ENCODE measurements at places on chromosomes 7 and 10.

- no peak for DNase-seq
- no peaks in the 10 kb centered on the region for H3K36me3 ChIP-seq
- H3K4me1 ChIP-seq: no peaks in the 10 kb centered on the region
- H3K27me3 ChIP-seq: no peaks in the 10 kb centered on the region
- H3K27ac ChIP-seq: no peak overlapping the region
Measured at GRCh38 chr10:52106899-52107298, 207.2 kb upstream of the DKK1 start.

- no peaks in the 10 kb centered on the region for H3K4me1 ChIP-seq
- no peak overlapping the region for H3K4me3 ChIP-seq
- no peak overlapping the region for H3K27ac ChIP-seq
- no peak for DNase-seq
- H3K36me3 ChIP-seq: no peaks in the 10 kb centered on the region
Measured at GRCh38 chr10:48907730-48908129, 31.9 kb downstream of the LRRC18 start.

- no peak for DNase-seq
- no peaks in the 10 kb centered on the region for H3K27me3 ChIP-seq
- H3K36me3 ChIP-seq: no peaks in the 10 kb centered on the region
- no peak overlapping the region for H3K27ac ChIP-seq
- H3K4me3 ChIP-seq: no peak overlapping the region
Measured at GRCh38 chr10:4515721-4516120, 310.3 kb upstream of the AKR1E2 start.

DNA sequence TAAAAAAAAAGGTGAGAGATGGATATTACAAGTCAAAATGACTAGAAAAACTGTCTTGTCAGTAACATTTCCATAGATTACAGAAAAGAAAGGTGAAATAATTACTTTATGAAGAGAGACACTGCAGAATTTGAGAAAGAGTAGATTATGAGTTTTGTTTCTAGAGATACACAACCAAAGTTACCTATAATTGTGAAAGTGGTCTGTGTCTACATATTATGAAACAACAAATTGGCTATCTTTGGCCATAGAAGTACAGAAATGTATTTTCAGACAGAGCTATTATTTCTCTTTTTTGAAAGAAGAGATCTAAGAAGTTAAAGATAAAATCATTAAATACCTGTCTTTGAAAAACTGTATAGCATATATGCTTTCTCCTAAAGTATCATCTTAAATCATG lies 30.1 kb downstream of the KCND2 start:
- H3K36me3 ChIP-seq: no peaks in the 10 kb centered on the region
- H3K4me3 ChIP-seq: no peak overlapping the region
- H3K27ac ChIP-seq: no peak overlapping the region
- no peaks in the 10 kb centered on the region for H3K4me1 ChIP-seq
- DNase-seq: no peak
- no peaks in the 10 kb centered on the region for H3K27me3 ChIP-seq

DNA sequence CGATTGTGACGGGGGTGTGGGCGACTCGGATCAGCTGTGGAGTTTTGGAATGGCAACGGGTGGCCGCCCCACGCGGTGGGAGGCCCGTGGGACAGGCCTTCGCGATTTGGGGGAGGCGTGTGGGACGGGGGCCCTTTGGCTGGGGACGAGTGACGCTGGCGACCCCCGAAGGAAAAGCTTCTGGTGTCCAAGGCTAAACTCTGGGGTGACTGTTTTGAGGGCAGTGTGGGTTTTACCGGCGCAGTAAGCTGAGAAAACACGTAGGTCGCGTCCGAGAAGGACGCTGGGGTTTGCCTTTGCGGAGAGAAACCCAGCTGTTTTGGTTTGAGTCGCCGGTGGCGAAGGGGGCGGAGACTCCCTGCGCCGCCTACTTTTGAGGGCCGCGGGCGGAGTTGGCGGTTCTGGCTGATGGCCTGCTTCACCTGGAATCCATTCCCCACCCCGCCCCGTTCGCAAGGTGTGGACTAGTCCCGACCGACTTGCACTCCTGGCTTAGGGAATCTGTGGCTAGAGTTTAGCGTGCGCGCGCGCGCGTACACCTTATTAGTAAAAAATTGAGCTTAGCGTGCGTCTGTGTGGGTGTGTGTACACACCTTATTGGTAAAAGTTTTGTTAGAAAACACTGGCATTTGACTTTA lies 606 bp downstream of the TAX1BP1 start:
- H3K27ac ChIP-seq: peak overlapping the region; percentile 99
- H3K27me3 ChIP-seq: no peaks in the 10 kb centered on the region
- DNase-seq: peak; percentile 96

- DNase-seq: no peak
- no peak overlapping the region for H3K27ac ChIP-seq
- H3K4me3 ChIP-seq: no peak overlapping the region
Measured at GRCh38 chr10:132616996-132617736, 79.6 kb downstream of the INPP5A start.

GRCh38 chr10:75432176-75432575 lies 752 bp downstream of the LRMDA start:
- DNase-seq: peak; percentile 55
- peak overlapping the region; percentile 75 for H3K4me3 ChIP-seq
- peak overlapping the region; percentile 84 for H3K27ac ChIP-seq
- H3K27me3 ChIP-seq: no peaks in the 10 kb centered on the region
- no peaks in the 10 kb centered on the region for H3K36me3 ChIP-seq
- H3K4me1 ChIP-seq: peaks cover 41% of the 10 kb centered on the region
